ENCODE measurements at places on chromosomes 1 and 21.

DNA sequence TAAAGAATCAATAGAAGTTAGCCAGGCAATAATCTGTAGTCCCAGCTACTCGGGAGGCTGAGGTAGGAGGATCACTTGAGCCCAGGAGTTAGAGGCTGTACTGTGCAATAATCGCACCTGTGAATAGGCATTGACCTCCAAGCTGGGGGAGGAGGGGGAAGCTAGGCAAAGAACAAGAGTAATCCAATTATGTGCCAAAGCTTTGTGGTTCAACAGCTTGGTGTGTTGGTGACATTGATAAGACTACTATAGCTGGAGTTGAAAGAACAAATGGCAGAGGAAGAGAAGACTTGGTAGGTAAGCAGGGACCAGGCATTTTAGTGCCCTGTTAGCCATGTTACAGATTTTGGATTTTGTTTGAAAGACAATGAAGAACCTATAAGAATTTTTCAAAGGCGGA is 2.1 kb upstream of the TMCO2 start:
- no peak for DNase-seq

DNA sequence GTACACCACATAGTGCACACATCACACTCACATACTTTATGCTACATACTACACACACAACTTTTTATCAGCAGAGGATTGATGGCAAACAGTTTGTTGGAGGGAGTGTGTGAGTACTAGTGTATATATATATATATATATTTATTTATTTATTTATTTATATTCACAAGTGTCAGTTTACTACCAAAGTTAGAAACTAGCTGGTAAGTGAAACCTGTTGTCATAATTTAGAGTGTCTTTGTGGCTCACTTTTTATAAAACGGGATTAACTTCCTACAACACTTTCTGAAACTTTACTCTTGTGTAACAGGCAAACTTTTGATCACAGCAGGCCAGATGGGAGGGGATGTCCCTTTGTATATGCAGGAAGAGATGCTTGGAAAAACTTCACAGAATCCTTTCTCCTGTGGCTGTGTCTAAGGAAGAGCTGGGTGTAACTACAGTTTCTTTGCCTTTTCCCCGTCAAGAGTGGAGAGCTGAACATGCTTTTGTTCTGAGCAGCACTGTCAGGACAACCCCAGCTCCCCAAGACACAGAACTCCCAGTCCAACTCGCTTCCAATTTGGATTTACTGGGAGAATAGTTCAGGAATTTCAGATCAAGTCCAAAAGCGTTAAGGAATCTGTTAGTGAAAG is 1.9 kb upstream of the SAMD13 start:
- no peak for DNase-seq

GRCh38 chr1:158112994-158113758 is 67.5 kb upstream of the CD1D start:
- DNase-seq: peak; percentile 31

- DNase-seq: no peak
These were observed 75.5 kb downstream of the SERINC2 start for GRCh38 chr1:31488528-31488927.

GRCh38 chr1:236083650-236084385 is 18.9 kb upstream of the NID1 start:
- no peak for DNase-seq

DNA sequence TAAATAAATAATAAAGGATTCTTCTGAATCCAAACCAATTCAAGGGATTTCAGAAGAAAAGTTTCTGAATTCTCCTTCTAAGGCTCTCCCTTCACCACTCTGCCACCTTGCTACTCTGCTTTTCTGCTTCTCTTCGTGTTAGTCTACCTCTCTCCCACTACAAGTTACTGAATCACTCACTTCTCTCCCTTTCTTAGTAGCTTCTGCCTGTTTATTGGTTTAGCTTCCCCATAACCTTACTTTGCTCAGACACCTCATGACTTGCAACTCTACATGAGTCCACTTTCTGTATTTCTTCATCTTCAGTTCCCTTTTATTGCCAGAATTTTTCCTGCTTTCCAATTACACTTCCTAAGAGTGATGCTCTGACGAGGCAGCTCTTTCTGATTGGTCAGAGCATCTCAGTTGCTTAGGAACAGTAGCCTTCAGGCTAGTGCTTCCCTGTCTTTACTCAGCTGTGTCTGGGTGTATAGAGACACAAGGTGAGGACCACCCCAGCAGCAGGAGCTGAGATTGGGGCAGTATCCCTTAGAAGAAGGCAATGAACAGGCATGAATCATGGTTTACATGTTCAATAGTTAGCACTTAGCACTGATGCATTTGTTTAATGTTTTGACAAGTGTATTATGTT is 144.6 kb downstream of the SLC30A10 start:
- DNase-seq: no peak

GRCh38 chr1:24850328-24850920 is 79.7 kb downstream of the RUNX3 start:
- DNase-seq: no peak

GRCh38 chr1:47576758-47577115 is 138.9 kb downstream of the FOXD2 start:
- DNase-seq: no peak

DNA sequence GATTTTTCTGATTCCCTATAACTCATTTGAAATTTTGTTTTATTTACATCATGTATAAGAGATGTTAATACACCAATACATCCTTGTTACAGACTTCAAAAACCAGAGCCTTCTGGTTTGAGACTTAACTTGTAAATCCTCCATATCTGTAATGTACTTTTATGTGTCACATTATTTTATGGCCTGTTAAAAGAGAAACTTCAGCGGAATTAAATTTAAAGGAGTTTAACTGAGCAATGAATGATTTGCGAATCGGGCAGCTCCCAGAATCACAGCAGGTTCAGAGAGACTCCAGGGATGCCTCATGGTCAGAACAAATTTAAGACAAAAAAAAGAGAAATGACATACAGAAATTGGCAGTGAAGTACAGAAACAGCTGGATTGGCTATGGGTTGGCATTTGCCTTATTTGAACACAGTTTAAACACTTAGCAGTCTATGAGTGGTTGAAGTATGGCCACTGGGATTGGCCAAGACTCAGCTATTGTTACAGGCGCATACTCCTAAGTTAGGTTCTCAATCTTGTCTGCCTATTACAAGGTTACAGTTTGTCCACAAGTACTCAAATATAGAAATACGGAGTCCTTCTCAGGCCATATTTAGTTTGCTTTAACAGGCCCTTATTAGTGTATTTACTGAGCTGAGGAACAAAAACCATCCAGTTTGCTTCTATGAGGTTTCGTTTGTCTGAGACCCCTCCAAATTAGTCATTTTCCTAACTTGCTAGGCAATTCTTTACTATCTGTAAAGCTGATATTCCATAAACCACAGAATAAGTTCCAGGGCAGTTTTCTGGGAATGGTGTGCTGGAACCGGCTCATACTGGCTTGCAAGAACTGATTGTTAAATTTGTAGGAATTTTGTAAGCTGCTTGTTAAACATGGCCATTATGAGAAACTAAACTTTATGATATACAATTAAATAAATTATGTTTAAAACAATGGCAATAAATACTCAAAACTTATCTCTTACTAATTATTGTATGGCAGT is 56.2 kb upstream of the WDR26 start:
- no peak for DNase-seq

DNA sequence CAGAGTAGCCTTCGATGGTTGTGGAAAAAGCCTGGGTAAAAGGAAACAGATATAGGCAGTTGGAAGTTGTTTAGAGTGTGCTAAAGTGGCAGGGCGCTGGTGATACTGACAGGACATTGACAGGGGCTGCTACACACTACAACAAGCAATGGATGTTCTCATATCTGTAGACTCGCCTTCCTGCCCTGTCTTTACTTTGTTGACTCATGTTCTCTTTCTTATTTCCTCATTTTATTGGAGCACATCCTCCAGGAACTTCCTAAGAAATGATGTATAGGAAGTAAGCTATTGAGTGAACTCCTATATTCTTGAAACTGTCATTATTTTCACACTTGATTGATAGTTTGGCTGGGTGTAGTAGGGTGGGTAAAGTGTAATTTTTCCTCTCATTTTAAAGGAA is 51.0 kb downstream of the C4BPA start:
- no peak for DNase-seq

GRCh38 chr1:174958396-174958795 is 41.4 kb upstream of the CACYBP start:
- DNase-seq: no peak

DNA sequence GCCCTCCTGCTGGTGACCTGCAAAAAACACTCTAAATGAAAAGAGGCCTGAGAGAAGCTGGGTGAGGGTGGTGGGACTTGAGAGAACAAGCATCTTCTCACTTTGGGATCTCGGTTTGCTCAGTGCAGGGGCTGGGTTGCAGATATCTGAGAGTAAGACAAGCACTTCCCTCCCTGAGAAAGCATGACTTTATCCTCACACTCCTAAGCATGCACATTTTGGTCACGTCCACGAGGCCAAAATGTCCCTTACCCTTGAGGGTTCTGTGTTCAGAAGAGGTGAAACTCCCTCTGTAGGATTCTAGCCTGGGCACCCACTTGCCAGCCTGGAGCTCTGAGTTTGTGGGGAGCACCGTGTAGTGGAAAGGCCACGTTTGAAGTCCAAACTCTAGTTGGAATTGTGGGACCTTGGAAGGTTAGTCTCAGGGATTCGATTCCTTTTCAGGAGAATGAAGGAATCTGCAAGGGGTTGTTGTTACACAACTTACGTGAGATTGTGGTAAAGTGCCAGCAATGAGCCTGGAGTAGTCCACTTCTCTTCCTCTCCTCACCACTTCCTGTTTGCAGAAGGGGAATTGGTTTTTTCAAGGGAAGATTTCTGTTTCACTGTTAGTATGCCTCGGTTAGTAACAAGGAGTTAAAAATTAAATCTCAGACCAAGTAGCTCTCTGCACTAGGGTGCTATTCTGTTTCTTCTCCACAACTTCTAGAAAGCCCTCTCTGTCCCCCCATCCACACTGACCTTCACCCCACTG is 3.0 kb downstream of the FCAMR start:
- no peak for DNase-seq

GRCh38 chr1:224641030-224641429 is 24.9 kb downstream of the CNIH3 start:
- no peak for DNase-seq

- DNase-seq: no peak
These were observed 126.2 kb downstream of the SIK1 start for GRCh38 chr21:43300496-43301408.

GRCh38 chr1:245859493-245860114 is 647.5 kb downstream of the SMYD3 start:
- DNase-seq: no peak

GRCh38 chr1:34618381-34618780 is 136.5 kb upstream of the GJB5 start:
- DNase-seq: no peak

- no peak for DNase-seq
These were observed 265.5 kb downstream of the GRIK1 start for GRCh38 chr21:29674343-29674742.

GRCh38 chr1:176461576-176461975 is 1.4 kb upstream of the PAPPA2 start:
- DNase-seq: no peak

DNA sequence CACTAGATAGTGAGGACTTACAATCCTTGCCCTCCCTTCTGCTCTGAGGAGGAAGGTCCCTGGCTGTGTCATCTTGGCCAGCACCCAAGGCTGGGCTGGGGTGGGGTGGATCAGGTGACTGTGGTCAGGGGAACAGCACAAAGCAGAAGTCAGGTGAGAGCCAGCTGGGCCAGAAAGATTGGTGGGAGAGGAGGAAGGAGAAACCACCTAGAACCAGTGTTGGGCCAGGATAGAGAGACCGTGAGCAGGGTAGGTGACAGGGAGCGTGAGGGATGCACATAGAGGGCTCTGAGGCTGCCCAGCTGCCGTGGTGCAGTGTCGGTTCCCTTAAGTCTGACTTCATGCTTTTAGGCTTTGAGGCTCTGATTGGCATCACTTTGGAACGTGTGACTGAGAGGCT is 22.7 kb downstream of the NCF2 start:
- no peak for DNase-seq

GRCh38 chr1:61404597-61405376 is 320.2 kb downstream of the TM2D1 start:
- DNase-seq: no peak

DNA sequence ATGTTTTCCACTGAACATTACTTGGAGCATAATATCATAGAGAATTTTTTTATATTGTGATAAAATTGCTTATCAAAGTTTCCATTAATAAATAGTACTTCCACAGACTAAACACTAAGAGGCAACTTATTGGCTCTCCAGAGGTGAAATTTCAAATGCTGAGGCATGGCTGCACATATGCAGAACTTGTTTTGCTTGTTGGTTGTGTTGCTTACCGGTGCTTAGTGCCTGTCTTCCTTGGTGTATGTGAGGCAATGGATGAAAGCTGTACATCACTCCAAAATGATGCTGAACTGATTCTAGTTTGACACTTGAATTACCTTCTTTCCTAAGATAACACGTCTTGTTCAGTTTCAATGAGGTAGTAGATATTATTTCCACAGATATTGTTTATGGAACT is 29.8 kb upstream of the GPR52 start:
- DNase-seq: no peak

GRCh38 chr1:178916448-178917174 is 45.7 kb upstream of the ANGPTL1 start:
- DNase-seq: no peak

DNA sequence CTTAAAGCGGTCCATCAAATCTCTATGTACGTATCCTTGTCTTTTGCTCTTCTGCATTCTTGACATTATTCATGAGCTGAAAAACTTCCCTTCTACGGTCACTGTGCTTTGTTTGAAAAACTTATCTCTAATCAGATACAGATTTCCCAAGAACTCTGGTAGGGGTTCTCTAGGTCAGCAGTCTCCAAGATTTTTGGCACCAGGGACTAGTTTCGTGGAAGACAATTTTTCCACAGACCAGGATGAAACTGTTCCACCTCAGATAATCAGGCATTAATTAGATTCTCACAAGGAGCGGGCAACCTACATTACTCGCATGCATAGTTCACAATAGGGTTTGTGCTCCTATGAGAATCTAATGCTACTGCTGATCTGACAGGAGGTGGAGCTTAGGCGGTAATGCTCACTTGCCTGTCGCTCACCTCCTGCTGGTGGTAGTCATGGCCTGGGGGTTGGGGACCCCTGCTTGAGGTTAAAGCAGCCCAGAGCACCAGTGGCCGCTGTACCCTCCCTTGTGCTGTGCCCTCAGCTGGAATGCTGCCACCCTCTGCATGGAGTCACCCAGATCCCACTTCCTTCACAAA is 30.8 kb downstream of the AK2 start:
- no peak for DNase-seq

- DNase-seq: peak; percentile 61
These were observed 728 bp downstream of the OTUD7B start for GRCh38 chr1:150009604-150010392.

All from activated CD4-positive, alpha-beta T cell treated with anti-CD3 and anti-CD28 coated beads, Interleukin-2, amount 50 U/mL, for 48 hours (primary cell).